Activated gamma-delta T cell treated with Interleukin-2 at 50 U/mL for 16 hours (primary cell): ENCODE measurements at places on chromosomes 1 and 21.

DNA sequence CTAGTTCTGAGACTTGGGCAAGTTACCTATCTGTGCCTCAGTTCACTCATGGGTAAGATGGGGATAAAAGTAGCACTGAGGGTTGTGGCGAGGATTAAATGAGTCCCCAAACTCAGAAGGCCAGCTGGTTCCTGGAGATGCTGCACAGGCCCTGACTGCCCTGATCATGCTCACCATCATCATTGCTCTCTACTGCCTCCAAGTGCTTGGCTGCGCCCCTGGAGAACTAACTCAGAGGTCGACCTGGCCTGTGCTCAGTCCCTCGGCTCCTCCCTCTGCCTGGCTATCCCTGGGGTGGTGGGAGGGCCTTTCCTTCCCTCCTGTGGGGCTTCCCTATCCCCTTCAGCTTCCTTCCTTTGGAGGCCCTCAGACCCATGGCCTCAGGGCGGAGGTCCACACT is 5.6 kb downstream of the SLC5A9 start:
- no peak for DNase-seq

DNA sequence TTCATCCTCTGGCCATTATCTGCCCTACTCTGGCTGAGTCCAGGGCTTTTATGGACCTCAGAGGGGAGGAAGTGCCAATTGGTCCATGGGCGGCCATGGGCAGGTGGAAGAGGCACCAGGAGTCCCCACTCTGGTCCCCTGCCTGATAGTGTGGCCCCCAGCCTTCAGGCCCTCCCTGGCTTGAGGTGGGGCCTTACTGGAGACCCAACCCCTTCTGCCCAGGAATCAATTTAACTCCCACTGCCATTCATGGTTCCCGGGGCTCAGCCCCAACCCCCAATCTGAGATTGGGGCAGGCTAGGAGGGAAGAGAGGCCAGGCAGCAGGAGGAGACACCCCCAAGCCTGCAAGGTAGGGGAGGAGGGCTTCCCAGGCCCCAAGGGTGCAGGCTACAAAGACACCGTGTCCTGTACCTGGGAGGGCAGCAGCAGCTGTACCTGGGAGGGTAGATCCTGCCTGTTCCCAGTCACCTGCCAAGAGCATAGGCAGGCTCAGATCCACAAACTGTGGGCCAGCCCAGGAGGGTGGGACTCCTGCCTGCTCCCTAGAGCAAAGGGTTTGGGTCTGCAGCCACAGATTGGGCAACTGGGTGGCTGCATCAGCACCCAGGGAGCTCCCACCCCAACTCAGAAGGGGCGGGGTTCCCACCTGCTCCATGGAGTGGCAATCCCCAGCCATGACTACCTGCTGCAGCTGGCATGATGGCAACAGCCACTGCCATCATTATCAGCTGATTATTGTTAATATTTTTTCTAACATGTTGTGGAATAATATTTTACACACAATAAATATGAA is 1044.1 kb upstream of the B3GALT2 start:
- no peak for DNase-seq

- no peak for DNase-seq
These were observed 24.5 kb downstream of the TMEM53 start for GRCh38 chr1:44649788-44650158.

DNA sequence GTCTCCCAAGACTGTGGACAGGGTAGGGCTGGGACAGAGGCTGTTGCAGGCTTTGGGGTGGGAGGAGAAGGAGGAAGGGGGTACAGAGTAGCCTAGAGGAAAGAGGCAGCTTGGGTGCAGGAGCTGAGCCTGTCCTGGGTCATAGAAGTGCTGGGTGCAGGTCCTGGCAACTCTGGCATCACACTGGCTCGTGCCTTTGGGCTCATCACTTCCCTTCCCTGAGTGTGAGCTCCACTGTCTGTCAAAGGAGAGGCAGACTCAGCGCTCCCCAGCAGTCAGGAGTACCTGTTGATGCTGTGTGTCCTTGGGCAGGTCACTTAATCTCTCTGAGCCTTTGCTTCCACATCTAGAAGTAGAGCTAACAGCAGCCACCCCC is 157.1 kb downstream of the PTPRU start:
- no peak for DNase-seq

GRCh38 chr21:16305686-16306085 is 575.9 kb downstream of the USP25 start:
- DNase-seq, result no peak

DNA sequence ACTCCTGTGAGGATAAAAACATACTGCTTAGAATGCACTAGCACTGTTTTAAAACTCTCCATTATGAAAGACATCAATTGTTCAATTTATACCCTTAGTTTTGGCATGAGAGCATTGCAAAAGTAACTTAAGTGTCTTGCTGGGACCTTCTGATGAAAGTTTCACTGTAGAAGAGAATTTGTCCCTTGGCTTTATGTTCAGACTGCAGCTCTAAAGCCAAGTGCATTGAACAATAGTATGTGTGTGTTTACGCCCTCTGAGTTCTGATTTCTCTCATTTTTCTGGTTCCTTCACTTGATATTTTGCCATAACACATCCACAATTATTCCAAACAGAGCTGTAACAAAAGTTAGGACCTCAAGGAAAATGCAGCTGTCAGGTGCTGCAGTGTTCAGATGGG is 474.6 kb downstream of the DISC1 start:
- no peak for DNase-seq

DNA sequence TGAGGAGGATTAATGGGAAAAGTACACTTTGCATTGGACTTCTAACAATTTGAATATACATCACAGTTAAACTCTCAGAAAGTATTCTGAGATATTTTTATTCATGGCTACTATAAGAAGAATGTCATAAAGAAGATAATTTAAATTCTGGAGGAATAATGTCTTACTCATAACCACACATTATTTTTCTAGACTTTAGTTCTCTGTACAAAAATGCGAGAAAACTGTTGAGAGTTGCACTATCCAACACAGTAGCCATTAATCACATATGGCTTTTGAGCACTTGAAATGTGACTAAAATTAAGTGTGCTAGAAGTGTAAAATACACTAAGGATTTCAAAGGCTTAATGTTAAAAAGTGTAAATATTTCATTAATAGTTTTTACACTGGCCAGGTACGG is 53.8 kb downstream of the CRB1 start:
- DNase-seq, result no peak

GRCh38 chr1:160373696-160374095 is 6.8 kb downstream of the NHLH1 start:
- DNase-seq, result no peak

DNA sequence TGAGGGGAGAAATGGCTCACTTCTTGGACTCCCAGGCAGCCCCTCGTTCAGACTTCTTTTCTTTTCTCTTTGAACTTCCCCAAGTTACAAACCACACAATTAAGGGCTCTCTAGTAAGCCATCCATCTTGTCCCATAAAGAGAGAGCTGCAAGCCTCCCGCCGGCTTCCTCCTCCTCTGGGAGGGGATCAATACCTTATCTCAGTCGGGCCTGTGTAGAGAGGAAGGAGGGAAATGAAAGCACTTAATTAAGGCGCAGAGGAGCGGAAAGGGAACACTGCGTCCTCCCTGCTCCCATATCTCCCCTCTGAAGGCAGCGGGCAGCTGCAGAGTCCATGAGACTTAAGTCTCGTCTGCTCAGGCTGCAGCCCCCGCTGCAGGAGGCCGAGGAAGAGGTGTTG is 112.6 kb upstream of the CSF3R start:
- no peak for DNase-seq

DNA sequence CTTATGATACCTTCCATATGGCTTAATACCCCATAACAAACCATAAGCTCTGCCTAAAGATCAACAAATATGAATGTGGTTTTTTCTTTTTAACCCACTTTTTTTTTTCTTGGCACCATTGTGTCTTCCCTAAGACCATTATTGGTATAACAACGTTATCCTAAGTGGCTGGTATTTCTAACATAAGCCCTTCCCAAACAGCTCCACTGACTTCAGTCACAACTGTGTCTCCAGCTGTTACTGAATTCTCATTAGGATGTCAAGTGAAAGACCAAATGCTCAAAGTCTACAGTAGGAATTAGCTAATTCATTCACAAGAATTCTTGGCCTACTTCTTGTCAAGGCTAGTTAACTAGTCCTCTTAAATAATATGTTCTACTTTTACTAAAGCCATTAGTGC is 4.2 kb upstream of the RXRG start:
- no peak for DNase-seq

GRCh38 chr1:162765788-162766187 is 24.7 kb upstream of the HSD17B7 start:
- DNase-seq, result no peak

DNA sequence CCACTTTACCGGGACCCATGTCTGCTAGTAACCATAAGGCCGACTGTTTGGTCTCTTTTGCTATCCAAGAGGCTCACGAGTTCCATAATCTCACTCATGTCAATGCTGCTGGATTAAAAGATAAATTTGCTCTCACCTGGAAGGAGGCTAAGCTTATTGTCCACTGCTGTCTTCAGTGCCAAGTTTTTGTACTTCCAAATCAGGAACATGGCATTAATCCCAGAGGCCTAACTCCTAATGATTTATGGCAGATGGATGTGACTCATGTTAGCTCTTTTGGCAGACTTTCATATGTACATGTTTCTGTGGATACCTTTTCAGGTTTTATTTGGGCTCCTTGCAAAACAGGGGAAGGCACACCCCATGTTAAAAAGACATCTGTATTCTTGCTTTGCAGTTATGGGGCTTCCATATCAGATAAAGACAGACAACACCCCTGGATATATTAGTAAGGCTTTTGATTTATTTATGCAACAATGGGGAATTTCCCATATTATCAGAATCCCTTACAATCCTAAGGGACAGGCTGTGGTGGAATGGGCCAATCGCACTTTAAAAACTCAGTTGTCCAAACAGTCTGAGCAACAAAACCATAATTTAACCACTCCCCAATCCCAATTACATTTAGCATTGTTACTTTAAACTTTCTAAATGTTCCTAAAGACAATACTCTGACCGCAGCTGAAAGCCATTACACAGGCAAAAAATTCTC is 162.7 kb downstream of the IER5 start:
- no peak for DNase-seq

GRCh38 chr1:22362626-22363402 is 88.8 kb upstream of the ZBTB40 start:
- DNase-seq, result no peak

GRCh38 chr21:43597052-43597451 is 62.2 kb downstream of the HSF2BP start:
- DNase-seq, result no peak

GRCh38 chr1:155022927-155023236 is 10.7 kb downstream of the DCST2 start:
- no peak for DNase-seq

- no peak for DNase-seq
These were observed 4.8 kb downstream of the PLA2G5 start for GRCh38 chr1:20074725-20075171.
